Fibroblast of the aortic adventitia (primary cell): ENCODE measurements at places on chromosomes 5 and 9.
A peak's percentile ranks its signal among the peaks of the same experiment; 100 is the strongest.

DNA sequence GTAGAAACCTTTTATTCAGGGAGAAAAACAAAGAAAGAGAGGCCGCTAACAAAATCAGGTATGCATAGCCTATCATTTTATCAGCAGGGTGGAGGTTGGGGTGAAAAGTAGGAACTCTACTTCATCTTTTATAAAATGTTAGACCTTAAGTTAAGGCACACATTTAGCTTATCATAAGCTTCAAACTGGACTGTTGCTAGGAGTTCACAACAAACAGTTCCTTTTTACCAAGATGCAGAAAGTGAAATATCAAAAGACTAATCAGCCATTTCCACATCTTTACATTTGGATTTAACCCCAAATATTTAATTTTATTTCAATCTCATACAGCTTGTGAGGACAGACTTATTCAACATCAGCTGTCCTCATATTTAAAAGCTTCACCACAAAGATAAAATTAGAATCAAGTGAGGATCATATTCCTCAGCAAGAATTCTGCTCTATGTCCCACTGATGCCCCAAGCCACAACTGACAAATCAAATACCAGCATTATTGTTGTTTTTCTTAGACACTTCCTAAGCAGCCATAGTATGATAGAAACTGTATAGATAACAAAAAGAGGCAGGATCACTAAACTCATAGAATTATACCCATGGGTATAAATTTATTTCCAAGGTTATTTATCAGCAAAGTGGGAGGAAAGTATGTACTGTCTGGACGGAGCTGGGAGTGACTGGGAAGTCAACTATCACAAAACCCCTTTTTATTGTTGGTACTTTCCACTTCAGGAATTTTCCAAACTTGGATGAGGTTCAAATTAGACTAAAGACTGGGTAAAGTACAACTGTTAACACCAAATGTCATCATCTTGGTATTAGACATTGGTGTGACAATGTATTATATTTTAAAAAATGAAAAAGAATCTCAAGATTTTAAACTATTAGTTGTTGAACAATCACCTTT is 29.9 kb upstream of the MYOT start:
- peak; percentile 27 for DNase-seq

DNA sequence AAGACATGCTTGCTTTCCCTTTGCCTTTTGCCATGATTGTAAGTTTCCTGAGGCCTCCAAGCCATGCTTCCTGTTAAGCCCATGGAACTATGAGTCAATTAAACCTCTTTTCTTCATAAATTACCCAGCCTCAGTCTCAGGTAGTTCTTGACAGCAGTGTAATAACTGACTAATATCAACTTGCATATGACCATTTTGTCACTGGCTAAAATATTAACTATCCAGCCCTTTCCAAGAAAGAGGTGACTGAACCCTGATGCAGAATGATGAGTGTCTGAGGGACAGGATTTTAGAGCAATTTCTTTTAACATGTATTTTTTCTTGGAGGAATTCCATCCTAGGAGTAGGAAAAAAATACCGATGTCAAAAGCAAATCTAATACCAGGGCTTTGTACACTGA is 266.1 kb downstream of the SEMA5A start:
- DNase-seq: no peak

- DNase-seq: no peak
Measured at GRCh38 chr9:99635032-99635431, 186.7 kb upstream of the NR4A3 start.

GRCh38 chr9:2623288-2624050 is 1.9 kb downstream of the VLDLR start:
- DNase-seq: peak; percentile 83

GRCh38 chr9:83466351-83466750 is 71.8 kb downstream of the FRMD3 start:
- no peak for DNase-seq

- DNase-seq: no peak
Measured at GRCh38 chr9:7146582-7146981, 388.8 kb downstream of the KDM4C start.

- DNase-seq: no peak
Measured at GRCh38 chr5:76207120-76207519, 123.9 kb downstream of the SV2C start.

- no peak for DNase-seq
Measured at GRCh38 chr5:150156027-150156368, 353 bp upstream of the PDGFRB start.

- DNase-seq: peak; percentile 71
Measured at GRCh38 chr5:134174841-134175839, 1.6 kb downstream of the SKP1 start.

DNA sequence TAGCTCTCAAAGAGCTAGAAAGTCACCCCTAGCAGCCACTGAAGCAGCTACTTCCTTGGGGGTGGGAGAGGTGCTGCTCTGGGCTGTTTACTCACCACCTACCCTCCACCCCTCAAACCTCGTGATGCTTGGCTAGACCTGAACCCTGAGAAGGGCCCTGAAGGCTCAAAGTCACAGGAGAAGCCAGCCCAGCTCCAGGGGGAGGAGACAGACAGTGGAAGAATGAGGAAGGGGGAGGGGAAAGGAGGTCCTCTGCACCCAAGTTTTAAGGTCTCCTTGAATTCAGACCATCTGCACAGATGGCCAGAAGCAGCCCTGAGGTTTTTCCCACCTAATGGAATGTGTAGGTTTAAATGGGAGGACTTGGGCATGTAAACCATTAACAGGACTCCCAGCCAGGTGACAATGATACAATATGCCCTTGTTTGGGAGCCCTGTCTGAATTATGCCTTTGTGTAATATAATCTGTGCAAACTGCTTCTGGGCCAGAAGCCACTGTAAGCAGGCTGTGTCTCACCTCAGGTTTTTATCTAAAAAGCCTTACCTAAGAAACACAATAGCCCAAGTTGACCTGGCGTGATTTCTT is 180.5 kb downstream of the PIK3R1 start:
- DNase-seq: no peak

GRCh38 chr5:135709208-135709575 is 125.3 kb upstream of the SLC25A48 start:
- no peak for DNase-seq

DNA sequence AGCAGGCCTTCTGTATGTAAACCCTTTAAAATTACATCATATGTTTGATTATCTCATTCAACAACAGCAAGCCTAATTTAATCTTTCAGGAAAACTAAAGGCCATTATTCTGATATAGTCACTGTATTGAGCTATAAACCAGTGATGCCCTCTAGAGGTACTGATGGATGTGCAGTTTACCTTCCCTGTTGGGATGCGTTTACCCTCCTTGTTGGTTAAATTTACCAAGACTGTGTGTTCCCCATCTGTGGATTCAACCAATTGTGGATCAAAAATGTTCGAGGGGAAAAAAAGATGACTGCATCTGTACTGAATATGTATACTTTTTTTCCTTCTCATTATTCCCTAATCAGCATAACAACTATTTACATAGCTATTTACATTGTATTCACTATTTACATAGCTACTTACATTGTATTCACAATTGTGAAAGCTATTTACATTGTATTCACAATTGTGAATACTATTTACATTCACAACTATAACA is 3.7 kb upstream of the BAAT start:
- no peak for DNase-seq

- DNase-seq: peak; percentile 95
Measured at GRCh38 chr9:72577212-72577753, 55.9 kb downstream of the TMC1 start.

DNA sequence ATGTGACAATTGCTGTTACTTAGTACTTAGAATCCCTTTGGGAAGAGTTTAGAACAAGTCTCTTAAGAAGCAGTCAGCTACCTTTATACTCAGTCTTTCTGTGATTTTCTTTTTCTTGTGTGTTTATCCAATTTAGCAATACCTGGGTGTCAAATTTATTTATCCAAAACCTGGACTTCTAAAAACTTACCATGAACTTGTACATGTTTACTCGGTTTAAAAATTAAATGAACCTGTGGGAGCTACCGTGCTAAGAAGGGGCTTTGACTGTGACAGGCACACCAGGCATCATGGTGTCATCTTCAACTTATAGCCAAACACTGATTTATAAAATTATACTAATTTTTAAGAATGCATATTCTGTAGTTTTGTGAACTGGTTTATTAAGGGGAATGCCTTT is 96.5 kb downstream of the XRCC4 start:
- DNase-seq: no peak

GRCh38 chr9:136248951-136249876 is 3.6 kb upstream of the QSOX2 start:
- DNase-seq: no peak

- peak; percentile 66 for DNase-seq
Measured at GRCh38 chr5:36357391-36357975, 55.8 kb upstream of the RANBP3L start.

DNA sequence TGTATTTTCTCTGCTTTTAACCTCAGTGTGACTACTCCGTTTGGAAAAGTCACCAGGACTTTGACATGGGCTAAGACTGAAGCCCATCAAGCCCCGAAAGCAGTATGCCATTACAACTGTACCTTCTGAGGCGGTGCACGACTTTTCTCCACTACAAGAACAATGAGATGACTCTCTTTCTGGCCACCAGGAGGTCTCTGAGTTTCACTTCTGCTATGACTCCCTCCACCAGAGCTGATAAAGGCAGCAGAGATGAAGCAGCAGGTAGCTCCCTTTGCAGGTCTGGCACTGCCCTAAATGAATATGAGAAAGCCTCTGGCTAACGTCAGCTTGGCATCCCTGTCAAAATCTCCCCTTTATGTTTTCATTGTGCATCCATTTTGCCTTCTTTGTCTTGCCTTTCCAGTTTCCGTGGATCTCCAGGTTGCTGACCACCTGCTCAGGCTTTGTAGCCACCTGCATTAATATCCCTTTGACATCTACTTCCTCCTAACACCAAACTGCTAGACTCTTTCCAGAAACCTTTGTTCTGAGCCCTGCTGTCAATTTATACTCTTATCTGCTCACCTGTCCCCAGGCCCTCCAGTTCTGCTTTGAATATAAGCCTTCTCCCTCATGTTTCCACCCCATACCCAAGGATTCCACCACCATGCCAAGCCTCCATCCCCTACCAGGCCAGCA is 221.7 kb downstream of the ZNF608 start:
- no peak for DNase-seq

- DNase-seq: no peak
Measured at GRCh38 chr5:57119031-57119430, 54.8 kb upstream of the GPBP1 start.

DNA sequence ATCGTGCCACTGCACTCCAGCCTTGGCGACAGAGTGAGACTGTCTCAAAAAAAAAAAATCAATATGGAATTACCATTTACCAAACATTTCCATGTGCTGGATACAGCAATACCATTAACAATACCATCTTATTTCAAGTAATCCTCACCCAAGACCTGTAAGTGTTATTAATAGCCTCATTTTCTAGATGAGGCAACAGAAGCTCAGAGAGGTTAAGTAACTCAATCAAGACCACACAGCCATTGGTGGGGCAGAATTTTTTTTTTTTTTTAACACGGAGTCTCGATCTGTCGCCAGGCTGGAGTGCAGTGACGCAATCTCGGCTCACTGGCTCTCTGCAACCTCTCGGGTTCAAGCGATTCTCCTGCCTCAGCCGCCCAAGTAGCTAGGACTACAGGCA is 3.6 kb upstream of the FIBCD1 start:
- no peak for DNase-seq

DNA sequence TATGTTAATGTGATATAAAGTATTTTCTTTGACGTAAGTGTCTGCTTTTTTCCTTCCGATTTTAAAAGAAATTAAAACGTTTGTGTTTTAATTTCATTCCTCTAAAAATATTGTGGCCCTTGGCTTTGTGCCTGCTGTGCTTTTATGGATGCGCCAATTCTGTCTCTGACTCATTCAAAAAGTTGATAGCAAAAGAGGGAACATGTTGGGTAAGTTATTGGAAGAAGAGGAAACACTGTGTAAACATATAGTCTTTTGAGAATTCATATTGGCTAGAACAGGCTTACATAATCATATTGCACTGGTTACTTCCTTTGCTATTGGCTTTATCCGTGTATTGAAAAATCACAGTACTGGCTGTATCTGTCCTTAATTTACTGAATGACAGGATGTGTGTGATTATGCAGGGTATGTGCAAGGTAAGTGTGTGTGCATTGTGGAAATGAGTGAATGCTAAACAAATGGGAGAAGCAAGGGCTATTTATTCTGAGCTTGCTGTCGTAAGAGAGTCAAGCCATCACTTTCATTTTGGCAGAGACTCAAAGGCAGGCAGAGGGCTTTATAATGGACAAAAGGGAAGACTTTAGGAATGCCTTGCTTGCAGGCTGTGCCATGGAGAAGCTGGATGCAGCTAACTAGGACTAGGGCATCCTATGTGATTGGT is 67.8 kb downstream of the SGCD start:
- peak; percentile 36 for DNase-seq

- DNase-seq: peak; percentile 37
Measured at GRCh38 chr5:81751836-81752643, 1.1 kb upstream of the SSBP2 start.

DNA sequence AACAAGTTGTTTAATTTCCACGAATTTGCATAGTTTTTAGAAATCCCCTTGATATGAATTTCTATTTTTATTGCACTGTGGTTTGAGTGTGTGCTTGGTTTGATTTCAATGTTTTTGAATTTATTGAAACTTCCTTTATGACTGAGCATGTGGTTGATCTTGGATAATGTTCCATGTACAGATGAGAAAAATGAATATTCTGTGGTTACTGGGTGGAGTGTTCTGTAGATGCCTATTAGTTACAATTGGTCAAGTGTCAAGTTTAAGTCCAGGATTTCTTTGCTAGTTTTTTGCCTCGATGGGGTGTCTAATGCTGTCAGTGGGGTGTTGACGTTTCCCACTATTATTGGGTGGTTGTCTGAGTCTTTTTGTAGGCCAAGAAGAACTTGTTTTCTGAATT is 319.5 kb upstream of the ACTBL2 start:
- DNase-seq: peak; percentile 58

DNA sequence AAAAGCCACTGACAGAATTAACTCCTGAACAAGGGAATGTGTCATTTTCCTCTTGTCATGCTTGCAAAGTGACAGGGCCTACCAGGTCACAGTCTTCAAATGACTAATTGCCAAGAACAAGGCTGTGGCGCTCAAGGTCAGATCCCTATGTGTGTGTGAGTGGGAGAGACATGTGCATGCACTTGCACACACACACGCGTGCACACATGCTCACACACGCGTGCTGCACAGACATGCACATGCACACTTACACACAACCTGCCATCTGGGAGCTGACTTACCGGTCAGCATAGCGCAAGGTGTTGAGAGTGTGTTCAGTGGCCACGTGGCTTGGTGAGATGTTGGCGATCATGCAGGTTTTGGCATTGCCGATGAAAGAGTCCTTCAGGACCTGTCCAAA is 69.8 kb downstream of the KIF24 start:
- no peak for DNase-seq

GRCh38 chr9:131129183-131129582 is 3.8 kb downstream of the NUP214 start:
- no peak for DNase-seq

DNA sequence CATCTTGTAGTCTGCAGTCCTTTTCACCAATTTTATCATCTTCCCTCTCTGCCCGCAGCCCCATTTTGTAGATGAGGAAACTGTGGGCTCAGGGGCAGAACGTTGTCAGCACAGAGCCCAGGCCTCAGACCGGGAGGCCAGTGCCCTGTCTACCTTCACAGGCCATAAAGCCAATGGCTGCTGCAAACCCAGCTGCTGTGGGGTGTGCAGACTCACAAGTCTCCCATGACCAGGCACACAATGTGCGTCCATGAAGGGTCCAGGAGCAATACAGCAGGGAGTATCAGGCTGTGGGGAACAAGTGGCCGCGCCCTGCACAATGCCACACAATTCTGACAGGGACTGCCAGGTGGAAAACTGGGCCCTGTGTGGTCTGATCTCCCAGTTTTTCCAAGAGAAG is 71.0 kb downstream of the COL23A1 start:
- no peak for DNase-seq

- DNase-seq: no peak
Measured at GRCh38 chr5:175513297-175513696, 34.9 kb downstream of the SFXN1 start.
